Mesendoderm (in vitro differentiated cells): ENCODE measurements at places on chromosomes 7 and 10.
A peak's percentile ranks its signal among the peaks of the same experiment; 100 is the strongest.

DNA sequence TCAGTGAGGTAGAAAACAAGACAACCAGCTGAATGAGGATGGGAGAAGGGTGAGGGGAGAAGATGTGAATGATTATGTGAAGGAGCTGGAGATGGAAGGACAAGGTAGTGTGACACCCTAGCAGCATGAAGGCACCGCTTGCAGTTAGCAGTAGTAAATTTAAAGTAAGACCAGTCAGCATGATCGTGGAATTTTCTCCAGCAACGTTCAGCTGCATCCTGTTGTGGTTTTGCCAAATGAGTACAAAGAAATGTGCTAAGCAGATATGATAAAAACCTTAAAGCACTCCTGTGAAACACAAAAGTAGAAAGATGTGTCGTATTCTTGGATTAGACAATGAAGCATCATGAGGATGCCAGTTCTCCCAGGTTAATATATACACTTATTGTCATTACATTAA lies 34.1 kb upstream of the IFRD1 start:
- DNase-seq = no peak

GRCh38 chr10:124470544-124471434 lies 9.2 kb downstream of the LHPP start:
- DNase-seq = no peak

DNA sequence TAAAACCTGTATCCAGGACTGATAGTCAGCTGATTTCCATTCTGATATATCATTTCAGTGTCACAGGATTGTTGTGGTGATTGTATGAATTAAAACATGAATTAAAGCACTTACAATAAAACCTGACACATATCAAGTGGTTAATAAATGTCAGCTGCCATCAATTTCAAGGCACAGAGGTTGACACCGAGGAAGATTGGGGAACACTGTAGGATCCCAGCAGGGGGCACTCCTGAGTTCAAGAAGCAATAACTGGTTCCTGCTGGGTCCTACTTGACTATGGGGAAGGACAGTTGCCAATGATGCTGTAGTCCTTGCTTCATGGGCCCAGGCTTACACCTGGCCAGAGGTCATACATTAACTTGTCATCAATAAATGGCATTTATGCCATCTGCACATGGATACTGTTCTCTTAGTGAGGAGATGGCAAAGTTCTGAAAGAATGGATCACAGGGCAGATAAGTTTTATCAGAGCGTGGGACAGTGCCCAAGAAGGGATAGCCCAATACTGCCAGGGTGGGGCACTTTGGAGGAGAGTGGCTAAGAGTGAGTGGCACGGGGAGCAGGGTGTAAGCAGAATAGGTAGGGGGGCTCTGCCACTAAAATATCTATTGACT lies 24.1 kb downstream of the FZD1 start:
- peak; percentile 74 for DNase-seq

DNA sequence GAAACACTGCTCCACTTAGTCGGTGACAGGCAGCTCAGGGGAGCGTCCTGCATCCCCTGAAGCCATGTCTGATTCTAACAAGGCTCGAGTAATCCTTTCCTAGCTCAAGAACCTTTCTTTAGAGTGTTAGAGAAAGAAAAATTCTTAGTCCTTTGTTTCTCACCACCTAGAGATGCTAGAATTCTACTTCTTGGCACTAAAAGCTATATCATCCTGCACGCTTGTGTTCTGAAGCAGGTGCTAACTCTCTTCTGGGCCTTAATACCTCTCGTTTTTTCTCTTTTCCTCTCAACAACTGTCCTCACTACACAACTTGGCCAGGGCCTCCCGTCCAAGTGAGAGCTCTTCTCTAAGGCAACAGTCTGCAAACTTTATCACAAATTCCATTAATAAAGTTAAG lies at the start of gene LYZL2:
Gene LYZL2, minus strand, starts transcription at position 101 of the 400 bp plus-strand sequence. CDS start 2,838 bp downstream, outside the sequence.
- no peak for DNase-seq

GRCh38 chr10:70433581-70434280 lies 7.8 kb downstream of the NODAL start:
- no peak for DNase-seq

GRCh38 chr10:7449063-7449695 lies 38.3 kb upstream of the SFMBT2 start:
- DNase-seq = peak; percentile 27

- DNase-seq = no peak
Measured at GRCh38 chr10:323651-324293, 188.5 kb downstream of the ZMYND11 start.

GRCh38 chr7:135856356-135857144 lies 107.9 kb upstream of the FAM180A start:
- DNase-seq = peak; percentile 17

DNA sequence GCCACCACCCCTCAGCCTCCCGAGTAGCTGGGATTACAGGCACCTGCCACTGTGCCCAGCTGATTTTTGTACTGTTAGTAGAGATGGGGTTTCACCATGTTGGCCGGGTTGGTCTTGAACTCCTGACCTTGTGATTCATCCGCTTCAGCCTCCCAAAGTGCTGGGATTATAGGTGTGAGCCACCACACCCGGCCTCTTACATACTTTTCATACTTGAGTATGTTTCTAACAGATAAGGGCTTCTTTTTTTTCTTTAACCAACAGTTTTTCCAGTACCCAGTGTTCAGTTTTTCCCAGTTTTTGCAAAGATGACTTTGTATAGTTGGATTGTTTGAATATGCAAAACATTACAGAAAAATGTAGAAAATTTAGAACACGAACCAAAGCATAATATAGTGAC lies 7.7 kb downstream of the EIF4H start:
- DNase-seq = no peak

DNA sequence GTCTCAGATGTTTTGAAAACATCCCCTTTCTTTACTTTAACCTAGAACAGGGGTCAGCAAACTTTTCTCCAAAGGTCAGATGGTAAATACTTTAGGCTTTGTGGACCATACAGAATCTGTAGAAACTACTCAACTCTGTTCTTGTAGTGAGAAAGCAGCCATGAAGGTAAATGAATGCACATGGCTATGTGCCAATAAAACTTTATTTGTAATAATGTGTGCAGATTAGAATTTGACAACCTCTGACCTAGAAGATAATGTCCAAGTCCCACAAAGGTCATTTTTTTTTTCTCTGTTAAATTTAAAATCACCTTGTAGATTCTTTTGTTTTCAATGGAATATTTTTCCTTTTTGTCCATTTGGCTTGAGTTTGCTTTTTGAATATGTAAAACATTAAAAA lies 17.2 kb downstream of the OIT3 start:
- DNase-seq = no peak

DNA sequence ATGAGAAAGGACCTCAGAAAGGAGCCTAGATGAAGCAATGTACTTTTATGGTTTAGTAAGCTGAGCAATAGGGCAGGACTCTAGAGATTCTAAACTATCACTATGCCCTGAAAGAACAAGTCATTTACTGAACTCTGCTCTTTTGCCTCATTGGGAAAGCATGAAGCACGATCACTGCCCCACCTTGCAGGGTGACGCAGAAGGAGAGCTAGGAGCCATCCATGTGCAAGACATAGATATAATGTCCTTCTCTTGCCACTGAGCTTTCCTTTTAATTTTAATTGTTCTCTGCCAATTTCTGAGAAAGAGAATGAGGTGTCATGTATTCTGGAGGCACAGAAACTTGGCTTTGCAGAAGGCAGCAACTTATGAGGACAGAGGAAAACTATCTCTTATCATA lies 108.3 kb downstream of the SORCS1 start:
- DNase-seq = no peak

DNA sequence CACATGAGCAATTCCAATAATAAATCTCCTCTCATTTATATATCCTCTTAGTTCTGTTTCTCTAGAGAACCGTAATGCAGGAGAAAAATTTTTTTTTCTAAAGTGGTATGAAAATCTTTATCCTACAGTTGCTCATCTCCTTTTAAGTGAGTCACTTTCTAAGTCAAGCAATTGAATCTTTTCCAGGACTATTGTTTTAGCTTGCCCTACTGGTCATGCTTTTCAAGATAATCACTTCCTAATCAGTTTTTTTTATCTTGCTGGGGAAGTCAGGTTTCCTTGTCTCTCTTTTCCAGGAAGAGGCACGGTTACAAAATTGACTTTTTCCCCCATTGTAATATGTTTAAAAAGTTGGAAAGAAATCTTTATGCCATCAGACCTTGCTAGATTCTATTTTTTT lies 44.0 kb downstream of the INPP5F start:
- no peak for DNase-seq

DNA sequence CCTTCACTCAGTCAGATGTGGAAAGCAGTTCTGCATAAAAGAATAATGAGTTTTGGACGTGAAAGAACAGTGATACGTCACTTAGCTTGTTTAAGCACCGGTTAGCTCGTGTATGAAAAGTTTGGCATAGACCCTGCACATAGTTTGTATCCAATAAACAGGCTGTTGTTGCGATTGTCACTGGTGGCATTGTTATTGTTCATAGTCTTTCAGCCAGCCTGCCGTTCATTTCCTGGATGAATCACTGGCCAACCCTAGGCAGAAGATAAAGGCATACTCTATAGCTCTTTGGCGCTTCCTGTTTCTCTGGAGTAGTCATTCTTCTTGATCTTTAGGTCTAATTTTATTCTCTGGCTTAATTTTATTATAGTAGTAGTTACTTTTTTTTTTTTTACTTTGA lies 57.8 kb upstream of the ANKRD30A start:
- DNase-seq = no peak

- no peak for DNase-seq
Measured at GRCh38 chr10:30231071-30231652, 117.9 kb downstream of the MTPAP start.

- no peak for DNase-seq
Measured at GRCh38 chr7:107948645-107949442, 54.1 kb downstream of the LAMB1 start.

GRCh38 chr10:88372051-88372715 lies 210.9 kb downstream of the RNLS start:
- peak; percentile 84 for DNase-seq

GRCh38 chr10:4663162-4663992 lies 162.6 kb upstream of the AKR1E2 start:
- DNase-seq = peak; percentile 96

- DNase-seq = no peak
Measured at GRCh38 chr7:132433301-132433700, 143.0 kb downstream of the PLXNA4 start.

DNA sequence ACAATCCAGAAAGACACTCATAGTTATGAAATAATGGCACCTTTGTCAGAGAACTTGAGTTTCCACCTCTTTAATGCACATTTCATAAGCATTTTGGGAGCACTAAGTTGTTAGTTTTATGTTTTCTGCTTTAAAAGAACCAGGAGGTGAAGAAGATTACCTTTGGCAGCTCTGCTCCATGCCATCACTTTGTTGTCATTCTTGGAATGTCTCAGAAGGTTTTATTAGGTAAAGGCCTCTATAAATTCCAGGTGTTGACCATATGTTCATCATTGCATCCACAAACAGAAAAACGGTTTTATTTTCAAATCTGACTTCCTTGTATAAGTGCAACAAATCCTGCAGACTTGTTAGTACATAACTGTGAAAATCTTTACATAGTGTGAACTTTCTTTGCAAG lies 424.8 kb downstream of the MDFIC start:
- peak; percentile 25 for DNase-seq

DNA sequence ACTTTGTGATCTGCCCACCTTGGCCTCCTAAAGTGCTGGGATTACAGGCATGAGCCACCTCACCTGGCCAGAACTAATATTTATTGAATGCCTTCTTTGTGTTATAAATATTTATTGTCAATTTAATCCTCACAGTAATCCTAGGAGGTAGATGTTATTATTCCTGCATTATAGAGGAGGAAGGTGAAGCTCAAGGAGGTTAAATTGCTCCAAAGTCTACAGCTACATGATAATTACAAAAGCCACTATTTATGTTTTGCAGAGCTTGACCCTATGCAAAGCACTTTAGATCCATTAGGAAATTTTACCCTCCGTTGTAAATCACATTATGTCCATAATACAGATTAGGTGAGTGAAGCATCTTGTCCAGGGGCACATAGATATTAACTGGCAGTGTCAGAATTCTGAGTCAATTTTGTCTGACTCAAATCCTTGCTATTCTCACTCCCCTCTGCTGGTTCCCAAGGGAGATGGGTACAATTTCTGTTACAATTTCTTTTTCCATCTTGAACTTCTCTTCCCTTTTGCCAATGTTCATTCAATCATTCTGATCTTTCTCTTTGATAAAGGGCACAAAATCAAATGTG lies 25.7 kb upstream of the CDK14 start:
- DNase-seq = no peak

DNA sequence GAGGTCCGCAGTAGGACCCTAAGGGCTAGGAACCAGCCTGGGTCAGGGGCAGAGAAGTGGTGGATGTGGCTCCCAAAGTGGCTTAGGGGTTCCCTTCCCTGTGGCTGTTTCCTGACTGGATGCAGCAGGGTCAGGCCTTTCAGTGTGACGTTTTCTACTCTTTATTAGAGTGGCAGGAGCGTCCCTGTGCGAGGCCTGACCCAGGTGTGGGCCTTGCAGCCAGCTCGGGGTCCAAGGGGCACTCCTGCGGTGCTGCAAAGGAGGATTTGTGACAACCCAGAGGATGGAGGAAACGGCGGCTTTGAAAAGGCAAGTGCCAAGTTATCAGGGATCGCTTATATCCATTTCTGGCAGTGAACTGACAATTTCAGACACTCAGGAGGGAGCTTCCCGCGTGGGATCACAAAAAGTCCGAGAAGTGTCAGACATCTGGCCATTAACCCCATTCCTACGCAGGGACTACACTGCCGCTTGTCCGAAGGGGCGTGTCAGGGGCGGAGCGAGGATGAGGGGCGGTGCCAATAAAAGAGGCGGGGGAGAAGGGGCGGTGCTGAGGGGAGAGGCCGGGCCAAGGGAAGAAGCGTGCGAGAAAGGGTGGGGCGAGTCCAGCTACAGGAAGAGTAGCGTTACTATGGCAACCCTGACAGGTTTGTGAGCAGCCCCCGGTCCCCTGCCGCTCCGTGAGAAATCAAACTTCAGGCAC lies 98.8 kb upstream of the ZNF722 start:
- DNase-seq = no peak

- peak; percentile 76 for DNase-seq
Measured at GRCh38 chr10:23158370-23158769, 33.7 kb upstream of the PTF1A start.

- no peak for DNase-seq
Measured at GRCh38 chr7:148898845-148899484, 14.9 kb upstream of the EZH2 start.

GRCh38 chr7:147997636-147998035 lies 592.9 kb upstream of the C7orf33 start:
- no peak for DNase-seq
